Peyer's patch (tissue), 4 donors: ENCODE measurements at places on chromosomes 1 and 21. TPM values are rescaled to one million over a fixed set of nuclear protein-coding genes. Genes with fewer than 3 reads are reported as not detected.
A peak's percentile ranks its signal among the peaks of the same experiment; 100 is the strongest.

- H3K4me1 ChIP-seq: no peaks in the 10 kb centered on the region
- DNase-seq: no peak
- H3K4me3 ChIP-seq: no peak overlapping the region
- H3K36me3 ChIP-seq: no peaks in the 10 kb centered on the region
- no peaks in the 10 kb centered on the region for H3K27me3 ChIP-seq
Measured at GRCh38 chr1:202176949-202177927, 16.4 kb upstream of the LGR6 start.

DNA sequence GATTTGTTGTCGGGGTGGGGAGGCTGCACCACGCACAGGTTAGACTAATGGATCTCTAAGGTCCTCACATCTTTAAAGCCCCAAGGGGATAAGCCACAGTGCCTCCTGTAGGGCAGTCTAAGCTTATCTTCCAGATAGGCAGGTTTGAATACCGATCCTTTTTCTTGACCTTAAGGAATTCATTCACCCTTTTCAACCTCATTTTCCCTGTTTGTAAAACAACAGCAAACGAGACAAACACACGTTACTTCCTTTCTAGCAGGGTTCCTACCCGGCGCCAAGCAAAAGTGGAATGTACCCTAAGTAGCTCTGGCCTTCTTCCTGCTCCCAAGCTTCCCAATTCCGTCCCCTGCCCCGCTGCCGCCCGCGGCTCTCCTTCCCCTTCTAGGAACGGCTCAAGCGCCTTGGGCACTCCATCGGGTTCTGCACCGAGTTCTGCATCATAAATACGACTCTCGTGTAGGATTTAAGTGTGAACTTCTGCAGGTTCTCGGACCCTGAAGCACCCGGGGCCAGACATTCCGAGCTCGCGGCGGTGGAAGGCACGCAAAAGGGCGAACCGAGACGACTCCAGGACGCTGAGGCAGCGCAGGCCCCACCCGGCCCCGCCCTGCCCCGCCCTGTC, 548 bp upstream of the CDC20 start:
- no peaks in the 10 kb centered on the region for H3K27me3 ChIP-seq
- peak overlapping the region; percentile 93 for H3K27ac ChIP-seq
- H3K4me1 ChIP-seq: peaks cover 6% of the 10 kb centered on the region
- no peak for DNase-seq

DNA sequence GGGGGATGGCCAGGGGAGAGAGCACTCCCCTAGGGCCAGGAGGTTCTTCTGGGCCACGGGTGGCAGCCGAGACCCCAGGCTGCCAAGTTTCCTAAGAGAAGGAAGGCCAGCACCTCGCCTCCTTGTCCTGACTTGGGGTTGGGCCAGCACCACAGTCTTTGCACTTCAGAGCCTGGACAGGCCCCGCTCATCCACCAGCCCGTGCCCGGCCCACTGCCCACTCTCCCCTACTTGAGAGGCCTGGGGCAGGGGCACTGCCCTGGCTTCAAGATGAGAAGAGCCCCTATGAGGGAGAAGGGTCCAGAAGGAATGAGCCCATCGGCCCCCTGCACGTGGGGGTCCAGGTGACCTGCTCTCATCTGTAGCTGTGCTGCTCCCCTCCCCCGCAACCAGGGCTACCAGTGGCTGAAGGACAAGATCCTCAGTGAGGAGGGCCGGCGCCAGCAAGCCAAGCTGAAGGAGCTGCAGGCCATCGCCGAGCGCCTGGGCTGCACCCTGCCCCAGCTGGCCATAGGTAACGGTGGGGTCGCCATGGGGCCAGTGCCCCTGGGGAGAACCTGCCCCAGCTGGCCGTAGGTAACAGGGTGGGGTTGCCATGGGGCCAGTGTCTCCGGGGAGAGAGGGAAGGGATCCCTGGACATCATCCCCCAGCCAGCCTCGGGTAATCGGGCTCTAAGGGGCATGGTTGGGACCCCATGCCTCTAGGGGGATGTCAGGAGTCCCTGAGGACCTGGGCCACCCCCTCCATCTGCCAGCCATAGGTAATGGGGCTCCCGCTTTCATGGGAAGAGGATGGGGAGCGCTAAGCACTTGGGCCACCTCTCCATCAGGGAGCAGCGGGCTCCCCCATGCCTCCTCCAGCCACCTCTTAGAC, 50.8 kb downstream of the KCNAB2 start:
- H3K36me3 ChIP-seq: no peaks in the 10 kb centered on the region
- no peak overlapping the region for H3K27ac ChIP-seq
- no peak for DNase-seq
- H3K27me3 ChIP-seq: no peaks in the 10 kb centered on the region

The SYDE2 gene
- total RNA-seq: 3.3 TPM

The PIAS3 gene
- total RNA-seq: 35.5 TPM

- no peaks in the 10 kb centered on the region for H3K27me3 ChIP-seq
- H3K27ac ChIP-seq: no peak overlapping the region
- no peak overlapping the region for H3K4me3 ChIP-seq
- DNase-seq: no peak
Measured at GRCh38 chr1:71548398-71548890, 467.6 kb upstream of the ZRANB2 start.

DNA sequence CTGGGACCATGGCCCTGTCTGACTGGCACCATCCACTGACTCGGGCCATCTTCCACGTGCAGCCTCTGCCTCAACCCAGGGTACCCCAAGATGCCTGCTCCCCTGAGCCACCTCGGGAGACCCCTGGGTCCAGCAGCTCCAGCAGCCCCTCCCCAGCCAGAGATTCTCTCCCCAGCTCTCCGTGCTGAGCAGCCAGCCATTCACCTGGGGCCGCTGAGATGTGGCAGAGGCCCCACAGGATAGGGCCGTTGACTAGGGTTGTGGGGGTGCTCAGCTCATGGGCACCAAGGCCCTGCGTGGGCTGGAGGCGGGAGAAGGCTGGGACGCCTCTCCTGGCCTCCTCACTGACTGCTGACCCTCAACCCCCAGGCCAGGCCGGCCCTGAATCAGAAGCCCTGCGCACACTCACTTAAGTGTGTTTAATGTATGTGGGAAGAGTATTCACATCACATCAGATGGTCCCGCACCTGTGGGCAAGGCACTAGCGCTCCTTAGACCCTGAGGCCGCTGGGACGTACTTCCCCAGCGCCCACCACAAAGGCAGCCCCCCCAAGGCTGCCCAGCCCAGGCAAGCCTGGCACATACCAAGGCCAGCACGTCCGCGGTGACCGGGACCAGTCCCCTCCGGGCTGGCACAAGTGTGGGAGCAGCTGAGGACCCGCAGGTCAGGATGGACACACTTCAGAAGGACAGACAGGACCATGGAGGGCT, 27.8 kb downstream of the SLC19A1 start:
- H3K4me3 ChIP-seq: no peak overlapping the region
- H3K36me3 ChIP-seq: peaks cover 17% of the 10 kb centered on the region
- H3K27me3 ChIP-seq: no peaks in the 10 kb centered on the region
- DNase-seq: no peak

- no peak overlapping the region for H3K27ac ChIP-seq
- no peak overlapping the region for H3K4me3 ChIP-seq
- H3K36me3 ChIP-seq: no peaks in the 10 kb centered on the region
- DNase-seq: no peak
Measured at GRCh38 chr1:119660253-119661083, 12.4 kb upstream of the ZNF697 start.

- no peaks in the 10 kb centered on the region for H3K36me3 ChIP-seq
- no peaks in the 10 kb centered on the region for H3K27me3 ChIP-seq
- no peak overlapping the region for H3K4me3 ChIP-seq
- no peak for DNase-seq
- no peak overlapping the region for H3K27ac ChIP-seq
- no peaks in the 10 kb centered on the region for H3K4me1 ChIP-seq
Measured at GRCh38 chr1:17665950-17666720, 89.0 kb upstream of the ACTL8 start.
